ENCODE measurements at places on chromosomes 1 and 21.

- no peak for DNase-seq
Measured at GRCh38 chr1:37174876-37175275, 140.6 kb upstream of the GRIK3 start.

GRCh38 chr1:156401041-156401574 is 32.1 kb downstream of the RHBG start:
- DNase-seq: no peak

DNA sequence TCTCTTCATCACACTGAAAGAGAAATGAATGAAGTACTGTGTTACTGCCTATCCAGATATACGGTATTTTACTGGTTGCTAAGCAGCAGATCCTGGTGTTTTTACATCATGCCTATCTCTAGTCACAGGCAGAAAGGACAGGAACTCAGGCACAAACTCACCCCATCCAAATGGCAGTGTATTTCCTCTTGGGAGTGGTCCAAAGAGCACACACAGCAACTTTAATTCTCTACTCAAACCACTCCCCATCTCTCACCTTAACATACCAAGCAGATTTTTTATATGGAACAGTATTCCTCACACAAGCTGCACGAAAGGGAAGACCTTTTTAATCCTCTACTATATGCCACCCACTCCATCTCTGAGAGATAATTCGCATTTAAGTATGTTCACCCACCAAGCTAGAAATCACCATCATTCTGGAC is 27.3 kb downstream of the EIF4G3 start:
- DNase-seq: no peak

DNA sequence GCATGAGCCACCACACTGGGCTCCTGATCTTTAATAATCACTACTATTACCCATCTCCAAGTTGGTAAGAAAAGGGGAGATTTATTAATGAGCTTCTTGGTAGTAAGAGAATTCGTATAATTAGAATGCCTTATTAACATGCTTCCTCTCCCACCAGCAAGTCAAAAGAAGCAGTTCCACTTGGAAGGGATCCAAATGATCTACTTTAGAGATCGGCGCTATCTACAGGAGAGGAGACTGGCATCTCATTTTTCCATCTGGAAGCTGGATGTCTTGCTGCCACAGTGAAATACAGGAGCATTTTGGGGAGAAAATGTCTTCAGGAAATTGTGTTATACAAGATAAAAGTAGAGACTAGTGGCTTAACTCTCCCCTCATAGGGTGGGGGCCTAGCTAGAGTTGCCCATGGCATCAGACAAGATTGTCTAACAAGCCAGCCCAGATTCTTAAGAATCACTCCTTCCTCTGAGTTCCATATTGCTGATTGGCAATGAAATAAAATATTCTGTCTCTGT is 33.6 kb upstream of the CAMSAP2 start:
- no peak for DNase-seq

DNA sequence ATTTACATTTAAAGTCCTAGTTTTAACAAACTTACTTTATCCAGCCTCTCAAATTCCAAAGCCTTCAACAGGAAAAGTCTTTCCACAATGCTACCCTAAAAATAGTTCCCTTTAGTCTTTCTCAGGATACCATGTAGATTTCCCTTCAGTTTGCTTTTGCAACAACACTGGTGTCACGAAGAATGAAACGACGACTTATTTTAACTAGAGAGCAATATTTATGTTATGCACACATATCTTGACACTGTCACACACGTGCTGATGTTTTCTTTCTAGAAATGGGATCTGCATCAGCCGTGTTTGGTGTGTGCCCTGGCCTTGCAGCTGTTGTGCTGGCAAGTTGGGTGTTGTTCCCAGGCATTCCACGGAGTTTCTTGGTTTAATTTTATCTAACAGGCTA is 75.5 kb downstream of the SIPA1L2 start:
- DNase-seq: no peak

GRCh38 chr1:22922640-22923039 is 50.0 kb downstream of the LACTBL1 start:
- no peak for DNase-seq

GRCh38 chr21:24076179-24076578 is 1531.1 kb downstream of the MRPL39 start:
- no peak for DNase-seq

DNA sequence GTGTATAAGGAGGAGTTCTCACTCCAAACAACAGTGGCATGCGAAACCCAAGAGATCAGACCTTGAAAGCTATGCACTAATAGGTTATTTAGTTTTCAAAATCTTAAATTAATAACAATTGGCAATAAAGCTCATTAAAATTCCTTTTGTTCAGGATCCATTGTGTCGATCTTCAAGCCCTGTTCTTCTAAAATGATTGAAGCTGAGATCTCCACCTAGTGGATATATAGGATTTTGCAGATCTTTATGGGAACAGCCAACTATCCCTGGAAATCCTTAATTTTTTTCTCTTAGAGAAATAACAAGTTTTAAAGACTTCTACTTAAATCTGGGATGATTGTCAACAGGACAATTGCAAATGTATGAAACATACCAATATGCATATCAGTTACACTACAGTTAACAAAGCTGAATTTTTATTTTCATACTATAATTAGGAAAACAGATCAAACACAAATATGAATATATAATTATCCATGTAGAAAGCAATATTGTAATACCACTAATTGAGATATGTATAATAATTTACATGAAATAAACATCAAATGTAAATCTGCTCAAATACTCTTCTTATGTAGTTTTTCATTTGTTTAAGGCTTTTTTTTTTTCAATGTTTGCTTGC is 43.3 kb downstream of the LRRC53 start:
- DNase-seq: no peak

DNA sequence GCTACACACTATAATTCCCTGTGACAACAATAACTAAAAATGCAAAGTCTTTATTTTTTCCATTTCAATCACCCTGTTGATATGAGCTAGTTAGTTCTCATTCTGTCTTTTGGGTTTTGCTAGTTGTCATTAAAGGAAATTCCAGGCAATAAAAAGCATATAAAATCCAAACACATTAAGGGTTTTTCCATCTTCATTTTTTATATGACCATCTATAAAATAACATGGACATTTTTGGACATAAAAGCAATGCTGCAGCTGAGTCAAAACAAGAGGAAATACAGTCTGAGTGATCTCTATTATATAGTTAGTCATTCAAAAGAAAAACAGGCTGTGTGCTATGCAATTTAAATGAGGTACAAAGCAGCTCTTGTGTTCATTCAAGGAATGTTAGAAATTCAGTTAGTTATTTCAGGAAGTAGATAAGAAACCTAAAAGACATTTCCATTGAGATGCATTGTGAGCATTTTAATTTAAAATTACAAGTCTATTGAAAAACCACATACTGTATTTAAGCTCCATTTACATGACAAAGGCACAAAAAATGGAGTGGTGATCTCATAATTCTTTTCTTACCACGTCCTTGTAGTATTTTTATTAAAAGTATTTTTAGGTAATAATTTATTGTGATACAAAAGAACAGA is 67.3 kb upstream of the BCL10 start:
- DNase-seq: no peak

- no peak for DNase-seq
Measured at GRCh38 chr1:36040238-36040637, 43.7 kb upstream of the TEKT2 start.

DNA sequence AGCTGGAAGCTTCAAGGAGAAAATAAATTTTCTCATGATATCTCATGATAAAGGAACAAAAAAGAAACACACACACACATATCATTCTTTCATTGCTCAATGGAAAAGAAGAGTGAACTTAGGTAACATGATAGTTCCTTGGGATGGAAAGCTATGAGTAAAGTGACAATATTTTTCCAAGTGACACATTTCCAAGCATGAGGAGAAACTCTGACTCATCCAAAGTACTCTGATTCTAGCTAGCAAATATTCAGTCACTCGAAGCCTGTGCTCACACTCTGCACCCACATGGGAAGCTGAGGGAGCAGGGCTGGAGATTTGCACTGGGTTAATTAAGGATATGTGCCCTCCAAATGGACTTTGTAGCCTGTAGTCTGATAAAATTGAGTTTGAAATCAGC is 222.4 kb downstream of the LRRC40 start:
- no peak for DNase-seq

GRCh38 chr1:206658981-206659273 is 23.6 kb downstream of the DYRK3 start:
- no peak for DNase-seq

GRCh38 chr1:11769274-11769673 is 7.3 kb downstream of the C1orf167 start:
- DNase-seq: no peak

Data from CD4-positive, alpha-beta T cell treated with Interleukin-1 beta for 1 hour (primary cell).